ENCODE measurements at places on chromosomes 2 and 18. TPM values are rescaled to one million over a fixed set of nuclear protein-coding genes. Genes with fewer than 3 reads are reported as not detected.

Gene SERPINB3
- total RNA-seq, result 0.28 TPM

Gene G6PC2
- not detected for total RNA-seq

GRCh38 chr2:174830561-174830960 is 66.3 kb upstream of the CHRNA1 start:
- DNase-seq, result no peak

- DNase-seq, result no peak
Measured at GRCh38 chr18:25348386-25349130, 3.4 kb downstream of the ZNF521 start.

All from MCF 10A (cell line).